ENCODE measurements at places on chromosomes 3 and 15.

- no peak for DNase-seq
Measured at GRCh38 chr3:155853214-155854140, 750 bp downstream of the SLC33A1 start.

DNA sequence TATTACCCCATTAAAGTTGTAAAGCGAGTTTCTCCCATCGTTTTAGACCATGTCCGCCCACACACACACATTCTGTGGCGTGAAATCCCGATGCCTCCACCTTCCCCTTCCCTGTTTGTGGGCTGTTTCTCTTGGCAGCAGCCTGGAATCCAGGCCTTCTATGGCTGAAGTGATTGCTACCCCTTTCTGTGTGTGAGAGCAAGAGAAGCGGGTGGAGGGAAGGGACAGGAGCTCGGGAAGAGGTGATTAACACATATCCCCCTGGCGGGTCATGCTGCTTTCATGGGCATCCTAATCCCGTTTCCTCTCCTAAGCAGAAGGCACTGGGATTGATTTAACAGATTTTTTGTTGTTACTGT is 283.8 kb upstream of the RGMA start:
- DNase-seq: no peak

- no peak for DNase-seq
Measured at GRCh38 chr3:188084752-188085583, 69.0 kb upstream of the LPP start.

GRCh38 chr3:179658606-179659005 is 5.8 kb downstream of the USP13 start:
- no peak for DNase-seq
